ENCODE measurements at places on chromosomes 4 and X. TPM values are rescaled to one million over a fixed set of nuclear protein-coding genes. Genes with fewer than 3 reads are reported as not detected.
A peak's percentile ranks its signal among the peaks of the same experiment; 100 is the strongest.

DNA sequence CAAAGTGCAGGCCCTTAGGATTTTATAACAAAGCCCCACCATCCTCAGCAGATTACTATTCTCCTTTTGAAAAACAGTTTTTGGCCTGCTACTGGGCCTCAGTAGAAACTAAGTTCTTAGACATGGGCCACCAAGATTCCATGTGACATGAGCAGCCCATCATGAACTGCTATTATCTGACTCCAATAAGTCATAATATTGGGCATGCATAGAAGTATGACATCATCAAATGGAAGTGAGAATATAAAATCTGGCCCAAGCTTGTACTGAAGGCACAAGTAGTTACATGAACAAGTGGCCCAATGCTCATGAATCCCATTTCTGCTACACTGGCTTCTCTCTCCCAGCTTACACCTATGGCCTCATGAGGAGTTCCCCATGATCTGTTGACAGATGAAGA is 404.8 kb downstream of the EPHA5 start:
- DNase-seq, result no peak

FGFRL1 gene
- total RNA-seq, result 31.2 TPM

- no peak for DNase-seq
These were observed 1.9 kb downstream of the MYL5 start for GRCh38 chr4:675980-676870.

DNA sequence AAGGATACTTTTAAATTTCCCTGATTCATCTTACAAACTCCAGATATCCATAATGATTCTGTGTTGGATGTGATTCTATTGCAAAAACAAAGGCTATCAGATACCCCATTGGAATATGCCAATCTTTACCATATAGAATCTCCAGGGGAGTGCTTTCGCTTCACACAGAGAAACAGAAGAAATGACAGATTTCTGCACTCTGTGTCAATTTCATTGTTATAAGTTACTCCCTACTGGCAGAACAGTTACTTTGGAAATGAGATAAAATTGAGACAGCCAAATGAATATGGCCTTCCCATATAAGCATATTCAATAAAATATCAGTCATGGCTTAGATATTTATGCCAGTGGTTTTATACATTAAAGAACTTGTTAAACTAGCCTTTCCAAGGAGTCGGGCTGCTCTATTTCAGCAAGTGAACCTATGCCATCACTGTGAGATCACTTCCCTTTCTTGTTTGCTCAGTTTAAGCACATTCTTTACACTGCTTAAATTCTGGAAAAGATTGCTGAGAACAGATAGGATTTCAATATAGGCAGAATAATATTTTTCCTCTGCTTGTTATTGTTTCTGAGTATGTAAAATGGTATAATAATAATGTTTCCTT is 127.5 kb upstream of the ANXA10 start:
- DNase-seq, result peak; percentile 84

- DNase-seq, result no peak
These were observed 11.3 kb upstream of the DRP2 start for GRCh38 chrX:101208152-101208905.

- no peak for DNase-seq
These were observed 133.8 kb upstream of the ATP6AP2 start for GRCh38 chrX:40446921-40447320.

- no peak for DNase-seq
These were observed 267.9 kb upstream of the KLF3 start for GRCh38 chr4:38396091-38396490.

DNA sequence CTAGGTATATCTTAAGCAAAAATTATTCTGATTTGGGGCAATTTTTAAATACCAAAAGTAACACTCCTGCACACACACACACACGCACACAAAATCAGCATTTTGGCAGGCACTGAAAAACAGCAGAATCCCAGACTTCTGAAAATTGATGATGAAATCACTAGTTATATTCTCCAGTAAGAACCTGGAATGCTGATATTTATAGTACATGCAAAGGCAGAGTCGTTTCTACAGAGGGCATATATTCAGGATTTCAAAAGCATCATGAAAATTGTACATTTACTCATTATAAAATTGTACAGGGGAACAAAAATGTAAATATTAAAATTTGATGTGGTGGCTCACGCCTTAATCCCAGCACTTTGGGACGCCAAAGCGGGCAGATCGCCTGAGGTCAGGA is 352.5 kb upstream of the PITX2 start:
- DNase-seq, result no peak

NXF3 gene
- total RNA-seq, result 1.2 TPM

- DNase-seq, result no peak
These were observed 17.8 kb upstream of the IDS start for GRCh38 chrX:149522916-149523315.

DNA sequence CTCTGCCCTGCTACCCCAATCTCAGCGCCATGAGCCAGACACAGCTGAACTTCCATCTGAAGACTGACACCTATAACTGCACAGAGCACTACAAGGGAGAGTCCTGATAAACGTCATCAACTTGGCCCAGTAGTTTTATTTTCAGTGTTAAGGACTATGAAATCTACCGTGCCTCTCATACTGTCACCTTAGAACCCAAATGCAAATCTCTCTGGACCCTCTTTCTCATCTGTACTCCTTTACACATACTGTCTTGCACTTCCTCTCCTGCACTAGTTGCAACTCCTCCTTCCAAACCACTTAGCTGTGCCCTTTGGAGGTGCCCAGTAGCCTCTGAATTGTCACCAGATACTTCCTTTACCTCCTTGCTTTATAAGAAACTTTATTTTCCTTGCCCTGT is 420.2 kb upstream of the CNKSR2 start:
- DNase-seq, result no peak

- peak; percentile 47 for DNase-seq
These were observed 7.7 kb upstream of the SLAIN2 start for GRCh38 chr4:48333587-48333986.

- no peak for DNase-seq
These were observed 74.9 kb downstream of the MTMR1 start for GRCh38 chrX:150768132-150768485.

- DNase-seq, result no peak
These were observed 1.5 kb downstream of the FRMPD3 start for GRCh38 chrX:107450823-107451509.

- no peak for DNase-seq
These were observed 62.8 kb downstream of the CNKSR2 start for GRCh38 chrX:21437036-21437435.
